ENCODE measurements at places on chromosomes 5 and 9.

GRCh38 chr5:2722901-2723300 is 28.6 kb downstream of the IRX2 start:
- DNase-seq = no peak

- DNase-seq = no peak
Observed at GRCh38 chr5:75756981-75757380, 39.7 kb upstream of the POC5 start.

DNA sequence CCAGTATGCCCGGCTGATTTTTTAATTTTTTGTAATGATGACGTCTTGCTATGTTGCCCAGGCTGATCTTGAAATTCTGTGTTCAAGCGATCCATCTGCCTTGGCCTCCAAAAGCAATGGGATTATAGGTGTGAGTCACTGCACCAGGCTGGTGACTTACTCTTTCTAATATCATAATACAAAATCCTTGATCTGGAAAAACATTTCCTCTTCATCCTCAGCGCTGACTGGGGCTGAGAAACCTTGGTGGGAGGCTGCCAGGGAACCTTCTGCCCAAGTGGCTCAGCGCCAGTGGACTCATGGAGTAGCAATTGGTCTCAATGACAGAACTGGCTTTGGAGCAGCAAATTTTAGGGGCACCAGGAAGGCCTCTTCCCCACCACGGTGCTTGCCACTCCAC is 17.5 kb upstream of the SEMA4D start:
- no peak for DNase-seq

- no peak for DNase-seq
Observed at GRCh38 chr5:133390416-133391353, 221.7 kb downstream of the FSTL4 start.

GRCh38 chr5:87109746-87110145 is 157.9 kb upstream of the RASA1 start:
- DNase-seq = no peak

- no peak for DNase-seq
Observed at GRCh38 chr5:68587171-68587570, 371.6 kb downstream of the PIK3R1 start.

DNA sequence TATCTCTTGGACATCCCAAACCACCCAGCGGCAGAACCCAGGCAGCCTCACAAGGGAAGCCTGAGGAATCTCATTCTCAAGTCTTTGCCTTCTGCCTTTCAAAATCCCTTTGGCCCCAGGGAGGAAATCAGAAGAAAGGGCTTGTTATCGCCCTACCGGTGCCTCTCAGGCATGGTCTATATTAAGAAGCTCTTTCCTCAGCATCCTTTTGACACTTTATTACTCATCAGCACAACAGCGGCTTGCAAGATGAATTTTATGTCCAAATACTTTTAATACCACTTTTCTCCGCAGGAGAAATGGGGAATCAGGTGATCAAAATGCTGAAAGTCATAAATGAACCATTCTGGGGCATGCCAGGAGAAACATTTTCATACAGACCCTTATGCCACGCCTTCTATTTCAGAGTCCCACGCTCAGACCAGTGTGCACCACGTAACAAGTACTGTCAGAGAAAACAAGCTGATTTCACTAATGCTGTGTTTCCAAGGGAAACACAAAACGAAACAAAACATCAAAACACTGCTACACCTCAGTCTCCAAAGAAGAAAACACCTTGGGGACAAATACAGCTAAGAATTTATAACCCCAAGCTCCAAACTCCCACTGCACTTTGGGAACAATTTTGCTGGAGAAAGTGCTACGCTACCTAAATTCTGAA is 30.0 kb downstream of the RAPGEF1 start:
- DNase-seq = no peak

GRCh38 chr5:112077180-112077579 is 320.2 kb upstream of the NREP start:
- no peak for DNase-seq

GRCh38 chr9:125515983-125516940 is 190.7 kb downstream of the MAPKAP1 start:
- no peak for DNase-seq

- no peak for DNase-seq
Observed at GRCh38 chr9:123684393-123685149, 245.4 kb downstream of the DENND1A start.

- DNase-seq = no peak
Observed at GRCh38 chr9:33449715-33450114, 2.3 kb upstream of the AQP3 start.

- DNase-seq = no peak
Observed at GRCh38 chr5:14581106-14581890, at the start of gene OTULINL. OTULINL (plus strand) TSS chr5:14581792; CDS start chr5:14581895, 103 bp downstream.

DNA sequence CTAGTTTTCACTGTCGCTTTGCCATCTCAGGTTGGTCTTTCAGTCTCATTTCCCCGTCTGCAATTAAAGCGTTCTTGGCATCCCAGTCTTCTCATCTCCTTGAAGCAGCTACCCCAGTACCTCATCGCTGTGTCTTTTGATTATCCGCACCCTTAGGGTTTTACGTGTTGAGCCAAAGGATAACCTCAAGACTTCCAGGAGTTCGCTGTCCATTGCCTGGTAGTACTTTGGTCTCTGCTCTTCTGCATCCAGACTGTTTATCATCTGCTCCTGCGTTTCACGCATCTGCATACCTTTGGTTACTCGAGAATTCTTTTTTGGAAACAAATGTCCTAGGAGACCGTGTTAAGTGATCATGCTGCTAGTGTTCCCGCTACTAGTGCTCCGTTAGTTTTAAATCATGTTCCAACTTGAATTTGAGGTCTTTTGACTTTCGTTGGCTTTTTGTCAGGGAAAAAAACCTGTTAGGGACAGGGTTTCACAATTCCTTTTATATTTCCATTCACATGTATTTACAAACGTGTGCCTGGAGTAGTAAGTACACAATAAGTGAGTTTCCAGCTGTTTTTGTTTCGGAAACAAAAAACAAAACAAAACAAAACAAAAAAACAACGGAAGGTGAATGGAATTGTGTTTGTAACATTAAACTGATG is 888 bp downstream of the RABGAP1 start:
- no peak for DNase-seq

GRCh38 chr5:126348855-126349635 is 74.2 kb upstream of the GRAMD2B start:
- DNase-seq = no peak

DNA sequence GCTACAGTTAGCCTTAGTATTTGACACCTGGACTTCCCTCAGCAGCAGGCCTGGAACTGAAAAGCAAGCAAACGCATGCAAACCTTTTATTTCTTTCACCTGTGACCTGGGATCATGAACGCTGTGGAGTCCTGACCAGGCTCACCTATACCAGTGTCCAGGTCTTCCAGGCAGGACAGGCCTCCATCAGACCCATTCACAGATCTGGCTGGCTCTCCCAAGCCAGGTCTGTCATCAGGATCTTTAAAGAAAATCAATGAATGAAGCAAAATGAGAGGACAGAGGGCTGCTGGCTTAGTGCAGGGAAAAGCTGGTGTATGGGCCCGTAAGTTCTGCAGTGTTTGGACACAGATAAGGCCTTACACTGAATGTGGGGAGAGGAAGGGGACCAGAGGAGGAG is 96.3 kb upstream of the CPEB4 start:
- no peak for DNase-seq

- DNase-seq = no peak
Observed at GRCh38 chr5:167112556-167112955, 1178.9 kb upstream of the WWC1 start.

GRCh38 chr5:45205403-45205961 is 396.7 kb downstream of the MRPS30 start:
- no peak for DNase-seq

DNA sequence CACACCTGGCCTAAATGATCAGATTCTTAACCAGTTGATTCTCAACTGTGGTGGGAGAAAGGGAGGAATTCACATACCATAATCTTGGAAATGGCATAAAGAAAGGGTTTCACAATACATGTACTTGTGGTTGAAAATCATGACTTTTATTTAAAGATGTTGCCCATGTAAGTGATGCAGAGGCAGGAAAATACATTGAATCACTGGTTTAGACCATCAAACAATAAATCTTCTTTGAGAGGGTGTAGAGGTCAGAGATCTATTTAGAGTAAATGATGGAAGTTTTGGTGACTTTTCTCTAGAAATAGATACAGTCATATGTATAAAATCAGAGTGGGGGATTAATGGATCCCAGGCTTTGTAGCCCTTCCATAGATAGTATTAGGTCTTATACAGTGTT is 15.4 kb downstream of the NDUFS4 start:
- no peak for DNase-seq

DNA sequence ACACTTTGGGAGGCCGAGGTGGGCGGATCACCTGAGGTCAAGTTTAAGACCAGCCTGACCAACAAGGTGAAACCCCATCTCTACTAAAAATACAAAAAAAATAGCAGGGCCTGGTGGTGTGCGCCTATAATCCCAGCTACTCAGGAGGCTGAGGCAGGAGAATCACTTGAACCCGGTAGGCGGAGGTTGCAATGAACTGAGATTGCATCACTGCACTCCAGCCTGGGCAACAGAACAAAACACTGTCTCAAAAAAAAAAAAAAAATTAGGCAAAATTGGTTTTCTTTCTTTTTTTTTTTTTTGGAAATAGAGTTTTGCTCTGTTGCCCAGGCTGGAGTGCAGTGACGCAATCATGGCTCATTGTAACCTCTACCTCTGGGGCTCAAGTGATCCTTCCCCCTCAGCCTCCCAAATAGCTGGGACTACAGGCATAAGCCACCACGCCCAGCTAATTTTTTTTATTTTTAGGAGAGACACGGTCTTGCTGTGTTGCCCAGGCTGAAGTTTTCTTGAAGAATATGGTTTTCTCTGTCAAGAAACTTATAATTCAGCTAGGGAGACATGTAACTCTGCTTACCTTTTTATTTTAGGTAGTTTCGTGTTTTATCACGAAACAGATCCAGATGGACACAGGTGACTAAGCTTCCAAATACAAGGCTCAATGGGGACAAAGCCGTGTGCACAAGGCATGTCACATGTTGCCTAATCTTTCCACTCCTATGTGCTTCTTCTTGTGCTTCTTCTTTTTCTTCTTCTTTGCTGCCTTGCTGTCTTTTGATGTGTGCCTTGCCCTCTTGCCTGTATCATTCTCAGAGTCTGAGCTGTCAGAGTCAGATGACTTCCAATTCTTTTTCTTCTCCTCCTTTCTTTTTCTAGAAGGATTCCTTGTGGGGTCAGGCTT is 14.3 kb downstream of the TTC1 start:
- DNase-seq = no peak

GRCh38 chr9:100730086-100730485 is 152.2 kb downstream of the CAVIN4 start:
- DNase-seq = no peak

GRCh38 chr5:51388488-51389287 is 5.4 kb downstream of the ISL1 start:
- DNase-seq = no peak

DNA sequence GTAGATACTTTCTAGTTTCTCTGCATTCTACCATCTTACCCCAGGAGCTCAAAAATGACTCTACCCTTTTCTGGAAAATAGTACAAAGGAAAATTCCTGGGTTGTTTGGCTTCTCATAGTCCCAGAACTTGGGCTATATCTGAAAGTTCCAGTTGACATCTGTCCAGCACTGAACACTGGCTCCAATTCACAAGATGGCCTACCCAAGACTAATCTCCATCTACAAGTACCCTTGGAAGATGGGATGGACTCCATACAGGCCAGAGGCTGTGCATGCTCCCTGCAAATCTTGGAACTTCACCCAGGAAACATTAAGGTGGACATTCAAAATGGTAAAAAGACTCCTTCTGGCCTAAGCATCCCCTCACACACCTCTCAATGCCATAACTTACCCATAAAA is 427.1 kb downstream of the DTWD2 start:
- no peak for DNase-seq

GRCh38 chr5:72013766-72014624 is 93.3 kb upstream of the MAP1B start:
- peak; percentile 82 for DNase-seq

GRCh38 chr5:99169309-99169708 is 240.5 kb upstream of the CHD1 start:
- DNase-seq = peak; percentile 7

DNA sequence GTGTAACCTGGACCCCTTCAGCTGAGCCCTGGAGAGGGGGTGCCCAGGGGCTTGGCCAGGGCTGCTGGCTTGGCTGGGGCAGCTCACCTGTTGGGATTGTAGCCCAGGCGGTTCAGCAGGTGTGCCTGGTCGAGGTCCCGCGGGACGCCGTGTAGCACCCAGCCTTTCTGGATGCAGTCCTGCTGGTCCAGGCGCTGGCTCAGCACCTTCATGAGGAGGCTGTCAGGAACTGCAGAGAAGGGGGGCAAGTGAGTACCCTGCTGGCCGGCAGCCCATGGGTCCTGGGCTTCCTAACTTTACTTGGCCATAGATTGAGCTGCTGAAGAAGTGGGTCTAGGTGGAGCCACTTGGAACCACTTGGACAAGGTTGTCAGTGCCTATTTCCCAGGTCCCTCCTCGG is 85.5 kb downstream of the AK8 start:
- DNase-seq = no peak

- DNase-seq = no peak
Observed at GRCh38 chr9:23739753-23740152, 86.3 kb downstream of the ELAVL2 start.

DNA sequence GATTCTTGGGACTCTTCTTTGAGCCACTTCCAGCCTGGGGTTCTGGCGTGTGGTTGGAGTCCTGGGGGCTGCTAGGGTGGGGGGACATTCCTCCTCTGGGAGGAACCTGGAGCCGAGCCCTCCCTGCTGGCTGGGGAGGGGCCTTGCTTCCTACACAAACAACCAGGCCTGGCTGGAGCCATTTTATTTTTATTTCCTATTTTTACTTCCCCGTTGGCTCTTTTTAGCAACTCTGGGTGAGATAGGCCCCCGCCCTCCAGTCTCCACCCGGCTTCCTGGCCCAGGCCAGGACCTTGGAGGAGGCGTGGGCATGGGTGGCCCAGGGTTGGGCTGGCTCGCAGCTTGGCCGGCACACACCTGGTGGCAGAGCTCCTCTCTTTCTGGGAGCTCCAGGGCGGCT is 15.1 kb downstream of the RXRA start:
- no peak for DNase-seq

DNA sequence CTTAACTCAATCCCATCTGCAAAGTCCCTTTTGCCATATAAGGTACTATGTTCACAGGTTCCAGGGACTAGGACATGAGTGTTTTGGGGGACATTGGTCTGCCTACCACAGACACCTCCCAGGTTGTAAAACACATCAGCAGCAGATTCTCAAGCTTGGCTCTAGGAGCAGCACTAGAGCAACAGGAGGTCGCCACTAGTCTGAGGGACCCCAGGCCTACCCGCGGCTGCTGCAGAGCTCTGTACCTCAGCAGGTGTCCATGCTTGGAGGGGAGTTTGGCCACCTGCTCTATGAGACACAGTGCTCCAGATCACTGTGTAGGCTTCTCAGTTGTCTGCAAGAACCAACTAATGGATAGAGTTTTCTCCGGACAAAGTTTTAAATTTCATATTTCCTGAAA is 262.2 kb upstream of the ARRDC3 start:
- DNase-seq = no peak

All from NCI-H1436 treated with DMSO at 0.1 percent for 48 hours (cell line).